NCI-H226 (cell line): ENCODE measurements at places on chromosomes 5 and 9.
A peak's percentile ranks its signal among the peaks of the same experiment; 100 is the strongest.

DNA sequence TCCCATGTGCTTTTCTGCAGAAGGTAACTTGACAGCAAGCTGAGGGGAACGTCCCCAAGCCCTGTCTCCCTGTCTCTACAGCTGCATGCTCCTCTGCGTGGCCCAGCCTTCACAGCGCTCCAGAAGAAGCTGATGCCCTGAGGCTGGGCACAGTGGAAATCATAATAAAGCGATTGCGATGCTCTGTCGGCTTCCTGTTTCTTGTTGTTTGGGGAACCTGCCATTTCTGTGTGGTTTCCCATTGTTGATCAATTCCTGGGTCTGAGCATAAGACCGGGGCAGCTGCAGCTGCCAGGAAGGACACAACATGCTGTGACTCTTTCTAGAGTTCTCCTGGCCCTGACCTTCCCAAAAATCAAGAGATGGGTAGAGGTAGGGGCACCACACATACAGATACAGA lies 7.2 kb upstream of the DNAJB5 start:
- no peak for DNase-seq

GRCh38 chr5:32210151-32210550 lies 36.0 kb upstream of the GOLPH3 start:
- DNase-seq: no peak

- no peak for DNase-seq
Observed at GRCh38 chr9:82062245-82062644, 73.7 kb downstream of the SPATA31D1 start.

GRCh38 chr5:598564-598890 lies 13.6 kb upstream of the CEP72 start:
- DNase-seq: no peak

- no peak for DNase-seq
Observed at GRCh38 chr5:122152266-122152900, 23.0 kb downstream of the ZNF474 start.

- DNase-seq: no peak
Observed at GRCh38 chr5:1660511-1660910, 136.8 kb upstream of the LPCAT1 start.

DNA sequence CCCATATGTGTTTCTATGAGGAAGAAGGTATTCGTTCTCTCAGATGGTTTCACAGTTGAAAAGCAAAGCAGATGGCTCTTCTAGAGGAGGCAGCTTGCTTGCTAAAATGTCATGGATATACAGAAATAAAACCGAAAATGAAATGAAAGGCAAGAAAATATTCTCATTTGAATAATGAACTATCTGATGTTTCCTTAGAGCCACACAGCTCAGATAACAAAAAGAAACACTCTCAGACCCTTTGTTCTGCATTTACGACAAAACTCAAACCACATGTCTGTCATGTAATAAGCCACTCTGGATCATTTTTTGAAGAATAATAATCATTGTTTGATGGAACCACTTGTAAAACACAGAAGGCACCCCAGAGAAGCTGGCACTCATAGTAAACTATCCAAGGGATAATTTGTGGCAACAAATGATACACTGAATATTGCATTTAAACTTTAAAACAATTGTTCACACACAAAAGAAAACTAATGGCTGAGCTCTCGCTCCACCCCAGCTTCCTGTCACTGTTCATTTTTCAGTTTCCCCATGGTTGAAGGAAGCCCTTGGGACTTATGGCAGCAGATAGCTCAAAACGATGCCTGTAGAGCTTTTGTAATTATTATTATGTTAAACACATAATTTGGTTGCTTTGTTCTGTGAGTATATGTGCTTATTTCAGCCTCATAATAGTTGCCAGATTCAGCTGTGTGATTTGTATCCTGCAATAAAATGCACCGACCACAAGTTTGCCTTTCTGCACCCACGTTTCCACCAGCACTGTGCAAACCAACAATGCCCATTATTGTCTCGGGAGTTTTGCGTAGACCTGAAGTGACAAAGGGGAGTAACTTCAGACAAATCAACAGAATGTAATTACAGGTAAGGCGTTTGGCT lies 256.0 kb downstream of the TMEM167A start:
- DNase-seq: no peak

DNA sequence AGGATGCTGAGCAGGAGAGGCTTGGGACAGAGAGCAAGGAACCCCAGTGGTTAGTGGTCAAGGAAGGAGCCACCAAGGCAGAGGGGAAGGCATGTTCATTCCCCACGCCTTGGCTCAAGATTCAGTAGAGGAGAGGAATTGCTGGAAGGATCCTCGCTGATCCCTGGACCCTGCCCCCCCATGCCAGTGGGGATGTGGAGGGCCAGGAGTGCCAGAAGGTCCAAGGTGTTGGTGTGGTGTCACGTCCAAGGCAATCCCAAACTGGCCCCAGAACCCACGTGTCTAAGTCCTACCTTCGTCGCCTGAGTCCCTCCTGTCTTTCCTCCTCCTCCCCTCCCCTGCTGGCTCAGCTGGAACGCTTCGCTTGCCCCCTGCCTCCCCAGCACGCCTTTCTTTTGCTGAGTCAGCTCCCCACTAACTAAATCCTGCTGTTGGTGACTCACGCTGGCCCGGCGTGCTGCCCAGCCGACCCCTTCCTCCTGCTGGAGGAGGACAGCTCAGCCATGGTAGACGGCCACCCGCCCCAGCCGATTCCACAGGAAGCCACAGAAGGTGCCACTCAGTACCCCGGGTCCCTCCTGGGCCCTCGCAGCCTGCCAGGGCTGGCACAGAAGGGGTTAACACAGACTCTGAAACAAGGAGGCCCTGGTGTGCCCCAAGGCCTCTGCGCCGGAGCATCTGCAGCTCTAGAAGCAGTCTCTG lies 37.6 kb upstream of the ORM1 start:
- no peak for DNase-seq

GRCh38 chr9:105191508-105192121 lies 52.8 kb upstream of the SLC44A1 start:
- DNase-seq: no peak

DNA sequence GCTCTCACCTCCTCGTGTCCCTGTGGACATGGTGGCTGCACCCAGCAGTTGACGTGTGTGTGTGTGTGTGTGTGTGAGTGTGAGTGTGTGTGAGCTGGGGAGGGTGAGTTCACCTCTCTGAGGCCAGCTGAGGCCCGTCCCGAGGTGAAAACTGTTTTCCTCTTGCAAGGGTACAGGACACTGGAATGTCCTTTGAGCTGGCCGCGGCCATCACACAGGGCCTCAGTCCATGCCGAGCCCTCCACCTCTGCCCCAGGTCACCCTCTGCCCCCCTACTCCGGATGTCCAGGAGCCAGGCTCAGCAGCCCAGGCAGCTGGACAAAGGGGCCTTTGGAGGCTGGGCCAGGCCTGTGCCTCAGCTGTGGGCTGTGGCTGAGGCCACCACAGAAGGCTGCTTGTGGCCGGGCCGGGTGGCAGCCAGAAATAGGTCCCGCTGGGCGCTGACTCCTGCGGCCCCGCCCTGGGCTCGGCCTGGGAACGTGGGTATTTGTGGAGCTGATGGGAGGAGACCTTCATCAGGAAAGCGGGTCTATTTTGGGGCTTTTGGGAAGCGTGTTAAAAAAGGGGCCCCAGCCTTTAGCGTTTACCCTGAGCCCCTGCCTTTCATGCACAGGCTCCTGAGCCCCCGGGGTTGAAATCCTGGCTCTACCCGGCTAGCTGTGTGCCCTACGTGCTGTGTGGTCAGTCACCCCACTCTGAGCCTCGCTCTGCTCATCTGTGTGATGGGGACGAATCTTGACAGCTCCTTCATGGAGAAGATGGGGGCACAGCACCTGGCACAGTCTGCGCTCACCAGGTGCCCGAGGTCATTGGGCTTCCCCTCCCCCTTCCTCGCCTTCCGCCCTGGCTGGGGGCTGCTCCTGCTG lies 75.1 kb upstream of the IER5L start:
- no peak for DNase-seq

DNA sequence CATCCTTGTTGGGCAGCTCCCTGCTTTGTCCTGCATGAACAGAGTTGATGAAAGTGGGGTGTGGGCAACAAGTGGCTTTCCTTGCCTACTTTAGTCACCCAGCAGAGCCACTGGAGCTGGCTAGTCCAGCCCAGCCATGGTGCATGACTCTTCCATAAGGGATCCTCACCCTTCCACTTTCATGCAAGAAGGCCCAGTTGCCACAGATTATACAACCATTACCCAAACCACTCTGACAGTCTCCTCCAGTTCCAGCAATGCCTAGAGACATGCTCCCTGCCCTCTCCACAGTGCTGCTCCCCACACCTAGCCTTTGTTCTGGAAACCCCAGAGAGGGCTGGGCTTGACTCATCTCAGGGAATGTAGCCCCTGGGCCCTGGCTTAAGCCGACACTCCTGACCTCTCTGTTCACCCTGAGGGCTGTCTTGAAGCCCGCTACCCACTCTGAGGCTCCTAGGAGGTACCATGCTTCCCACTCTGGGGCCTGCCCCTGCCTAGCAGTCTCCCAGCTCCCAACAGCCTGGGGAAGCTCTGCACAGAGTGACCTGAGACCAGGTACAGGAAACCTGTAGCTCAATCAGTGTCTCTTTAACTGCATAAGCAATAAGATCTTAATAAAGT lies 3.9 kb downstream of the SLC35A4 start:
- DNase-seq: no peak

DNA sequence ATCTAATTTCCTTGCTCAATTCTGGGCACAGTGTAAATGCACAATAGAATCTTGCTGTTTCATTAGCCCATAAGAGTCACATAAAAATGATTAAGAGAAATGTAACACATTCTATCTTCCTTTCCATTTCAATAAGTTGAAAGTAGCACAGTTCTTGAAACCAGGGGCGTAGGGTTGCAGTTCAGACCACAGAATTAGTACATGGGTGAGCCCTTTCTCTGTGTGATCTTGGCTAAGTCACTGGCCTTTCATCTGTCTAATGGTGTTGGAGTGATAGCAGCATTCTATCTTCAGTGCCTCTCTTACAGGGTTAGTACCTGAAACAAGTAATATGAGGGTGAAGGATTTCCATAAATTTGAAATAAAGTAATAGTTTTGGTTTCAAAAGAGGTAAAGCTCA lies 445.3 kb upstream of the ZNF462 start:
- DNase-seq: no peak

GRCh38 chr5:98349251-98349989 lies 424.0 kb upstream of the RGMB start:
- DNase-seq: peak; percentile 46

- DNase-seq: no peak
Observed at GRCh38 chr5:87266914-87267573, 639 bp upstream of the RASA1 start.

GRCh38 chr9:96108691-96109380 lies 193.1 kb downstream of the HSD17B3 start:
- no peak for DNase-seq

GRCh38 chr5:79229357-79230174 lies 6.4 kb upstream of the JMY start:
- DNase-seq: no peak

DNA sequence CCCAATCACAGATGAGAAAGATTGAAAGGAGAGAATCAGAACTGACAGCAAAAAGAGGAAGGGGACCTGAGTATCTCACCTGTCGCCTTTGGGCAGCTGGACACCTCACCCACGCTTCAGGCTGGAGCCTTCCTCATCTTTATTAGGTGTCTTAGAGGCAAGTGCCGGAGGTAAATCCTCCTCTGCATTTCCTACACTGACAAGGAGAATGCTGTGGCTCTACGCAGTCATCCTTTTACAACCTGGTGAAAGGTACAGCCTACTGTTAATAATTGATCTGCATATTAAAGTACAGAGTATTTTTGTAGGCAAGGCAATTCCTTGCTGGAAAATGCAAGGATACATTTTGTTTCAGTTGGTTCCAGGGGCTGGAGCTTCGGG lies 34.8 kb downstream of the PRLR start:
- DNase-seq: no peak

DNA sequence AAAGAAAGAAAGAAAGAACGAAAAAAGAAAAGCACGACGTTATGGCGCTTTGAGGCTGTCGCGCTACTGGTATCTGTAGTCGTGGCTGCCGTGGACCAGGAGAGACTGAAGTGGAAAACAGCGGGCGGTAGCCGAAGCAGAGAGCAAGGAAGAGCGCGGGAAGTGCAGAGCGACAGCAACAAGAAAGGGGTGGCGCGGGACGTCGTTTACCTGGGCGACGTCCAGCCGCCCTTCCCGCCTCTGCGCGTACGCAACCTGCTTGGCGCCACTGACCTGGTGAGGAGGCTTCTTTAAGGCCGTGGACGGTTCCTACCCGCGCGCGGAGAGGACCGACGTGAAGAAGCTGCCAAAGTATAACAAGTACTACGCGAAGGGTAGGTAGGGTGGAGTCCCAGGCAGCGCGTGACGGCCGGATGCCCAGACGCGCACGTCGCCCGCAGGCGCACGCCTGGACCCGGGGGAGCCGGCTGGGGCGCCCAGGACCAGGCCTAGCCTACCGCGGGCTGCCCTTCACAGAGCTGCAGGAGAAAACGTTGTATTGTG lies 15.4 kb downstream of the CCL28 start:
- DNase-seq: no peak

DNA sequence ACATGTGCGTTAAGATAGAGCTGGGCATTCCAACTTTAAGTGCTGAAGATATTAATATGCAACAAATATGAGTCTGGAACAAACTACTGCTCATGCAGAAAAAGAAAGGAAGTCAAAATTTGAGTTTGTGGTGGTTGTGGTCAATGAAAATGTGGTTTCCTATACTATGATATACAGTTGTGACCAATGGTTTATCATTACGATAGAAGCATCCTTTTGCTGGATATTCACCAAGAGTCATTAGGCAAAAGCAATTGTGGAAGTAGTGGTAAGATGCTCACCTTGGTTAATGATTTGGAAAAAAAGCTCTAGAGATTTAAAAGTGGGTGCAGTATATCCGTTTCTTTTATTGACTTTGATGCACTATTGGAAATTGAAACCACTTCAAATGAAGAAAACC lies 1007.0 kb downstream of the NR2F1-AS1 start:
- DNase-seq: no peak

GRCh38 chr5:44294516-44294915 lies 94.7 kb downstream of the FGF10 start:
- peak; percentile 10 for DNase-seq

GRCh38 chr9:124885551-124885950 lies 23.6 kb downstream of the ARPC5L start:
- DNase-seq: no peak

GRCh38 chr5:140207250-140207964 lies 32.4 kb downstream of the CYSTM1 start:
- no peak for DNase-seq

DNA sequence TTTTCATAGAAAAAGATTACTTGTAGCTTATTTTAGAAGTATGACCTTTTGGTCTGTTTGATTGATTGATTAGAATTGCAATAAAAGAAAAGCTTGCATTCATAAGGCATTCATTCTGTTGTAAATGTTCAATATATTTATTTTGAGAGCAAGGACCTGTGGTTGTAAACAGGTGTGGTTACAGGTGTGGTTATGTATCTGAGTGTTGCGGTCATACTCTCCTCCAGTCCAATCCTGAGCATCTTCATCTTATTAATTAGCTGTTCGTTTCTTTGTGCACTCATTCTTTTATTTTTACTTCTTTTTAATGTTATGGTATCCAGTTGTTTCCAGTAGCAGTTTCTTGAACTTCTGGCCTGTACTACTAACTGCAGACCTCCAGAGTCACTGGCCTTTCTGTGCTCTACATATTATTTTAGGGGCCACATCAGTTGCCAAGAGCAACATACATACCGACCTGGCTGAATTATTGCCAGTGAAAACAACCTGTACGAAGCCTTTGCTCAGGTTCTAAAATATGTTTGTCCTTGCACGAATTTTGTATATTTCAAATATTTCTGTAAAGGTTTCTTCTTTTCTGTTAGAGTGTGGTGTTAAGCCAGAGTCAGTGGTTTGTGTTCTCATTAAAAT lies 128.7 kb downstream of the CDC42SE2 start:
- DNase-seq: no peak

- peak; percentile 36 for DNase-seq
Observed at GRCh38 chr9:90331826-90332575, 310.6 kb downstream of the DIRAS2 start.

GRCh38 chr5:63613442-63613841 lies 348.8 kb downstream of the HTR1A start:
- DNase-seq: no peak
